ENCODE measurements at places on chromosomes 12 and 14.

GRCh38 chr12:77047341-77048109 lies 17.8 kb downstream of the E2F7 start:
- DNase-seq, result no peak

GRCh38 chr12:128290938-128291337 lies 24.0 kb downstream of the TMEM132C start:
- no peak for DNase-seq

- DNase-seq, result no peak
Observed at GRCh38 chr12:121036810-121037326, 2.2 kb downstream of the OASL start.

DNA sequence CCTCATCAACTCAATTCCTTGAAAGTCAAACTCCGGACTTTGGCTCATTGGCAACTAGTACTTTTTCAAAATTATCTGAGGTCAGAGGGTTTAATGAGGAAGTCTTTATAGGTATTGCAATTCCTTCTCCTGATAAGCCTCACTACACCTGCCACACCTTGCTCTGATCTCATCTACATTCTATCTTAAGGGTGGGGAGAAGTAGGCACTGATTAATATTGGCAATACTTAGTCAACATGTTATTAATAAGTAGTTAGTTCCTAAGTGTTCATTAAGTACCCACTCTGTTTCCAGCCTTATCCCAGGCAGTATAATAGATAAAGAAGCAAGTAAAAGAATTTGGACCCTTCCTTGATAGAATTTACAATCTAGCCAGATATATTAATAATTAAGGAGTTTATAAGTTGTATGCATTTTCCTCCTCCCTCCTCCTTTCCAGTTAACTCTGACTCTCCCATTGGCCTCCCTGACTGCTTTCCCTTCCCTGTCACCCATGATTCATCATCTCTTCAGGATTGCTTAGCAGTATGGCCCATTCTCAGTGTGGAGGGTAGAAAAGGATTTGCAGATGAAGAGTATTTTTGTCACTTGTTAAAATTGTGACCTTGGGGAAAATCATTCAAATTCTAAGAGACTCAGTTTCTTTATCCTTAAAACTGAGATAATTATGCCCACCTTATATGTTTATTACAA lies 231.0 kb upstream of the ATP2B1 start:
- DNase-seq, result no peak

- DNase-seq, result no peak
Observed at GRCh38 chr14:55707365-55707804, 127.4 kb downstream of the KTN1 start.

DNA sequence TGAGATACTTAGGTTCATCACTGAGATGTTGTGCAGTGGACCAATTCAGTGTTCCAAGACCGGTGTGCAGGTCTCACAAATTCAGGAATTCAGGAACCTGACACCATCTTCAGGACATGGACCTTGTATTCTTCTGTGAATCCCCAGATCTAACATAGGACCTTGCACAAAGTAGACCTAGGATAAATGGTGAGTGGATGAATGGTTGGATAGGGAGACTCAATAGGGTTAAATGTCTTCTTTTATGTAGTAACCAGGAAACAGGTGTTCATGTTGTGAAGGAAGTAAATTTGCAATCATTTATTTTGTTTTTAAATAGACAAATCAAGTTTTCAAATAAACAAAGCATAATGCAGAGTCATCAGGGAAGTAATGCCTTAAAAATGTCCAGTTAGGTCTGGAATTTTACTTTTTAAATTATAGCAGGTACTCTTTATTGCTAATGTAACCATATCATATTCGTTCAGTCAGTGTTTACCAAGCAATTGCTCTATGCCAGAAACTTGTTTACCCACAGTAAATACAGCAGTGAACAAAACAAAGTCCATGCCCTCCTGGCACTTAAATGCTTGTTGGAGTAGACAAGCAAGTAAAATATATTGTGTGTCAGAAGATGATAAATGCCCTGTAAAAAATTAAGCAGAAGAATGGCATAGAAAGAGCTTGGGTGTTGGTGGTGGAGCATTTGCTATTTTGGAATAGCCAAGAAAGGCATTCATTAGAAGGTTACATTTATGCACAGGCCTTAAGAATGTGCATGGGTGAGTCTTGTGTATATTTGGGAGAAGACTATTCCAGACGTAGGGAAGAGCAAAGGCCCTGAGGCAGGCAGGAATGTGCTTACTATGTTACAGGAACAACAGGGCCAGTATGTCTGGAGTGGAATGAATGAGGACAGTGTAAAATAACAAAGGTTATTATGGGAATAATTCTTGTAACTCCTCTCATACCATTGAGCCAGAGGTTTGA lies 26.3 kb downstream of the RXYLT1 start:
- DNase-seq, result no peak

GRCh38 chr12:53585448-53586125 lies 40.6 kb downstream of the ATF7 start:
- no peak for DNase-seq

GRCh38 chr14:105861985-105862465 lies 335.6 kb downstream of the TMEM121 start:
- no peak for DNase-seq

DNA sequence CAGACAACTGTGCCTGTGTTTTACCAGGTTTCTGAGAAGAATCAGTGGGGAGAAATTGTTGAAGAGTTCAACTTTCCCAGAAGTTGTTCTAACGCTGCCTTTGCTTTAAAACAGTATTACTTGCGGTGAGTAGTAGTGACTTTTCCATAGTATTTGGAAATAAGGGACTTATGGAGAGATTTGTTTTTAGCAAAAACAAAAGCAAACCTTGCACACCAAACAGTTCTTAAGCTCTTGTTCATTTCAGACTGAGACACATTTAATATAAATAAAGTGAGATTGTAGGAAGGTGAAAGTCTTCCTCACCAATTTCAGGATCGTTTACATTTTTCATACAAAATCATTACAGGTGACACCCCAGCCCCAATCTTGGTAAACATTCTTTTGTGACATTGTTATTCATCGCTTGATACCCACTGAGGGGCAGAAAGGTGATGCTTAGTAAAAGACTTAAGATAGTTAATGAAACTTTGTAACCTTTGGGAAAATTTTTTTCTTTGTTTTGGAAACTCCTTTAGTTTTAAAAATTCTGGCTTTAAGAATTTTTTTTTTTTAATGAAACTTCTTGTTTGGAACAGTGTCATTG lies 1.8 kb downstream of the ARID2 start:
- no peak for DNase-seq

- peak; percentile 49 for DNase-seq
Observed at GRCh38 chr12:129208566-129208965, 355.3 kb downstream of the GLT1D1 start.

DNA sequence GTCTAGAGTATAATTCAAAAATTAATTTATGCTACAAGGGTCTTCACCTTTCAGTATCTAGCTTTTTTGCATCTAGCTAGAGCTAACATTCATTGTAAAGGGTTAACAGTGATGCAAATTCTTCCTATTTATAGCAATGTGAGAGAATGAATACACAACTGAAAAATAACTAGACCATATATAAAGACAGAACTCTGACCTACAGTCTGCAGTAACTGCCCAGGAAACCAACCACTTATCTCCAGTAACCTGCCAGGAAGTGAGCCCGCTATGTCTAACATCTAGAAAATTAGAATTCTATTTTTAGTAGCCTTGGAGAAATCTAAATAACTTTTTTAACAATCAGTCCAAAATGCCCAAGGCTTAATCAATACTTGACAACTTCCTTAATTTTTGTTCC lies 1021.9 kb downstream of the LRFN5 start:
- no peak for DNase-seq

GRCh38 chr12:104738331-104738730 lies 219.8 kb downstream of the SLC41A2 start:
- no peak for DNase-seq

DNA sequence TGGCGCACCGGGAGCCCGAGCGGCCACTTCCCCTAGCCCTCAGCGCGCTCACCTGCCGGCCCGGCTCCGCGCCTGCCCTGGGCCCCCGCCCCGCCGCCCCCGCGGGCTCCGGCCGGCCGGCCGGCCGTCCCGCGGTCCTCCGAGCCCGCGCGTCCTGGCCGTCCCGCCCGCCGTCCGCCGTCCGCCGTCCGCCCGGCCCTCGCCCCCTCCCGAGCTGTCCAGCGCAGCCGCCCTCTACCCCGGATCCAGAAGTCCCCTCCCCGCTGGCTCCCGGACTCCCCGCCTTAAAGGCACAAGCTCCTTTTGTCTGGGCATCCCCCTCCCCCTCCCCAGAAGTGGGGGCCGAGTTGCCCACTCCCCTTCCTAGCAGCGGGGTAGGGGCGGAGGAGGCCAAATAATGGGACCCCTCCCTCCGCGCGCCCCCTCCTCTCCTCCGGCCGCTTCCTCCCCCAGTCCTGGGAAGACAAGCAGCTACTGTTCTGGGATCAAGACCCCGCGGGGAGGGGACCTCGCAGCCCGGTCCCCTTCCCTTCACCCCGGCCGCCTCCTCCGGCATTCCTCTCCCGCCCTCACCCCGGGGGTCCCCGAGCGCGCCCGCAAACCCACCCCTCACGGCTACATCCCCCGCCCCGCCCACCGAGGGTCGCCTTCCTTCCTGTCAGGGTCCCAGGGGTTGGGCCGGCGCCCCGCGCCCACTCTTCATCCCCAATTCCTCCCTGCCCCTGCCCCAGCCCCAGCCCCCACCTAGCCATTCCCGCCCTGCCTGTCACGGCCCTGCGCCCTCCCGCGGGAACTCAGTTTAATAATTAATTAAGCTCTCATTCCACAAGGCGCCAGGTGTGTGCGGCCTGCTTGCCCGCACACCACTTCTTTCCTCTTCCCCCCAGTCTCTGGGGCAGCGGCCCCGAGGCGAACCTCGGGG lies at the start of gene ADCY6:
Gene ADCY6 (minus strand): TSS at position 236 of the 922 bp plus-strand sequence. CDS start 5,655 bp downstream, outside the sequence.
- peak; percentile 96 for DNase-seq

- DNase-seq, result no peak
Observed at GRCh38 chr12:46548605-46549071, 176.1 kb upstream of the SLC38A2 start.

GRCh38 chr14:95498622-95499353 lies 17.7 kb downstream of the SYNE3 start:
- DNase-seq, result no peak

GRCh38 chr12:76238688-76239087 lies 109.5 kb downstream of the BBS10 start:
- DNase-seq, result no peak

- no peak for DNase-seq
Observed at GRCh38 chr14:85313560-85314207, 216.3 kb upstream of the FLRT2 start.

DNA sequence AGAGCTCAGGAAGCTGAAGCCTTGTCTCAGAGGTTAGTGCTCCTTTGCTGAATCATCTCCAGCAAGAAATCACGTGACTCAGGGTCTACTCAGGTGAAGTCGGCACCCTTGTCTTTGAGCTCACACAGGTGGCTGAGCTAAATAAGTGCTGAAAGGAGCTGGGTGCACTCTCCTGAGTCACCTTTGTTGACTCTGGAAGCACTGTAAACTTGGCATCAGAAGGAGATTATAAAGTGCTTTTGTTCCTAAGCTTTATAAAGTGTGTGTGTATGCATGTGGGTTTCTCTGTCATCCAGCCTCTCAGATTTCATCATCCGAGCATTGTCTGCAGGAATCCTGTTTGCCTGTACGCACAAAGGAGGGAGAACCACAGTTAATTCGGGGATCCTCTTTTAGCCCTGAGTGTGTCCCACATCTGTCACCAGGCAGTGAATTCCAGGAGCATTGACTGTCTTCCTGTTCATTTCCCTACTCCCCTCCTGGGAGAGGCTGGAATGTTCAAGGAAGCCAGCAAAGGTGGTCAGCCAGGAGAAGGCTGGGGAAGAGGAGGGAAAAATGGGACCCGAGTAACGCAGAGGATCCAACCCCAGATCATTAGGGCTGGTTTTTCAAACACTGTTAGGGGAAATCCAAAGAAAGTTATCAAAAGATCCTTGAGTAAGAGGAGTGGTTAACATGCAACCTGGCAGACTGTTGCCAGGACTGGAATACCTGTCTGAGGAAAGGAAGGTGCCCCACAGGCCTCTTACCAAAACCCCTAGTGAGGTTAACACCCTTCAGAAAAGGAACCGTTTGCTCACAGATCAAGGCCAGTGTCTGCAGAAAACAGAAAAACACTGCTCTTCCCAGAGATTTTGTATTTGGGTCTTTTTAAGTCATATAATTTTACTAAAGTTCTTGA lies 157.5 kb upstream of the HIF1A start:
- no peak for DNase-seq

DNA sequence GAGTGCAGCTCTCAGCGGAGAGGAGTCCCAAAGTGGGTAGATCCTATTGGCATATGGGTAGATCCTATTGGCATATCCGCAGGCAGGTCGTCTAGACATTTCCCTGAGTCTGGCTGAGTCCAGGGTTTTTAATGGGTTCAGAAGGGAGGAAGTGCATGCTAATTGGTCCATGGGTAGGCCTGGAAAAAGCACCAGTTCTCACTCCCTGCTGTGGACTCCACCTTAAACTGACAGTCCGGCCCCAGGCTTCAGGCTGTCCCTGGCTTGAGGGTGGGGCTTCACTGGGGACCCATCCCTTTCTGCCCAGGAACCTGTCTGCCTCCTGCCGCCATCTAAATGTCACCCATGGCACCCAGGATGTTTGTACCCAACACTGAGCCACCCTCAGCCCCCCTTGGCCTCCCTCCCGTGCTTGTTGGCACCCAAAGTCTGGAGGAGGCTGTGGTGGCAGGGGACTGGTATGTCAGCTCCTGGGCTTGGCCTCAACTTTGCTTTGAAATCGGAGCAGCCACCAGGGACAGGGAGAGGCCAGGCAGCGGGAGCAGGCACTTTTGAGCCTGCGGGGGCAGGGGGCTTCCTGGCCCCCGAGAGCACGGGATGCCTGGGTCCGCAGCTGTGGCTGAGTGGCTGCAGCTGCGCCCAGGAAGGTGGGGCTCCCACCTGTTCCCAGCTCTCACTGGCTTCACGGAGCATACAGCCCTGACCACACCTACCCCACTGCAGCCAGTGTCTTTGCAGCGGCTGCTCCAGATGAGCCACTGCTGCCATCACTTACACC lies 29.6 kb upstream of the YAF2 start:
- DNase-seq, result no peak

GRCh38 chr12:104790296-104791125 lies 167.6 kb downstream of the SLC41A2 start:
- peak; percentile 73 for DNase-seq

GRCh38 chr12:127809275-127809674 lies 457.7 kb upstream of the TMEM132C start:
- no peak for DNase-seq

- no peak for DNase-seq
Observed at GRCh38 chr12:50326590-50327284, 43.4 kb upstream of the LIMA1 start.

DNA sequence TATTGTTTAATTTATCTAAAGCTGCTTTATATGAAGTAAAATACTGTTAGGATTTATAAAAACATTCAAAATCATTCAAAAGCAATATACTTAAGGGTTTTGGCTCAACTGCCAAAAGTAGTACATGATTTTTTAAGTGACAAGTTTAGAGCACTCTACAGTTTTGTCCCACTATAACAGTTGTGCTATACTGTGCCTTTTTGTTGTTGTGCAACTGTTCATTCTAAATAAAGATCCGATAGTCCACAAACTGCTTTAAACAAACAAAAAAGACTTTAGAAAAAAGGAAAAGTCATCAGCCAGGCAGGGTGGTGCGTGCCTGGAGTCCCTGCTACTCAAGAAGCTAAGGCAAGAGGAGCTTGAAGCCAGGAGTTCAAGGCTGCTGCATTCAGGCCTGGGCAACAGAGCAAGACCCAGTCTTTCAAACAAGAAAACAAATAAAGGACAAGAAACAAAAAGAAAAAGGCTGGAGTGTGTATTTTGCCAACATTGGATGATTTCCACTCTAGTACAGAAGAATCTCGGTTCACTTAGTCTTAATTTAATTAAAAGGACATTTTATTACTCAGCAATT lies 7.3 kb downstream of the C2CD5 start:
- no peak for DNase-seq

GRCh38 chr12:45289245-45290215 lies 73.6 kb downstream of the ANO6 start:
- no peak for DNase-seq

Data from posterior cingulate gyrus (tissue), 11 donors.